ENCODE measurements at places on chromosomes 13 and 19.
A peak's percentile ranks its signal among the peaks of the same experiment; 100 is the strongest.

DNA sequence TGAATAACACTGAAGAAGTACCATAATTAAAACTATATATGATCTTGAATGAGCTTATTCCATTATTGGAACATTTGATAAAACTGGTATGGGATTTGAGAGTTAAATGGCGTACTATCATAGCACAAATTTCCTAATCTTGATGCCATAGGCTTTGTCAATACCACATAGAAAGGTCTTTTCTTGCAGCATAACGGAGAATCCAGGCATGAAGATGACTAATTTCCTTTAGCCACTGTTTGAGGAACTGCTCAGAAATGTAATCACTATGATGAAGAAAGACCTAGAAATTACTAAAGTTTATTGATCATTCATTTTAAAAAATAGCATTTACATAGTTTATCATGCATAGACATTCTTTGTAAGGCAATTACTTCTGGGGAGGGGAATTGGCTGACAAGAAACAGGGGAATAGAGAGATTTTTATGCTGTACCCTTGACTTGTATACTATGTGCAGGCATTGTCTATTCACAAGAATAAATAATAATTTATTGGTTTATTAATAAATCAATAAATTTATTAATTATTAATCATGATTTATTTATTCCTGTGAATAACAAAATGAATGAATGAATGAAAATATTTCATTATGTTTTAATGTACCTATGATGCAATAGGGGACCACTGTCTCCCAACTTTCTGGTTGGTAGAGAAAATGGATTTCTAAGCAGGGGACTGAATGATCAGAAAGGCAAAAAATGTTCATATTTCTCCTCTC, 2676.6 kb downstream of the PCDH9 start:
- no peak for DNase-seq

- no peak for DNase-seq
Measured at GRCh38 chr13:114161644-114162532, 17.2 kb upstream of the CFAP97D2 start.

- DNase-seq: no peak
Measured at GRCh38 chr13:114099191-114099590, 33.2 kb downstream of the RASA3 start.

- no peak for DNase-seq
Measured at GRCh38 chr19:19160461-19161035, 9.5 kb downstream of the MEF2B start.

- no peak for DNase-seq
Measured at GRCh38 chr13:79727086-79727485, 246.1 kb downstream of the NDFIP2 start.

DNA sequence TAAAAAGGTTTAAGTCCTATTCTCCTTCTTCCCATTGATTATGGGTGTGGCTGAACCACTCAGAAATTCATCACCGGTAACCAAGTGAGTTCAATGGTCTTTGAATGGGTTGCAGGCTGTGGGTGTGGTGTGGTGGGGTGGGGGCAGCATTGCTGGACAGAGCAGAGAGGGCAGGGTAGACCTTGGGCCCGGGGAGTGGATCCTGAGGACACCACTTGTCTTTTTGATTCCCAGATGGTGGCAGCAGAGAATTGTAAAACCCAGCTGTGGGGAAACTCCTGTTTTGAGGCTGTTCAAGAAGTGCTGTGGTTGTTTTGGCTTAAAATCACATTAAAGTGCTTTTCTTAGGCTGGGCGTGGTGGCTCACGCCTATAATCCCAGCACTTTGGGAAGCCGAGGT, 45.8 kb upstream of the RGCC start:
- no peak for DNase-seq

DNA sequence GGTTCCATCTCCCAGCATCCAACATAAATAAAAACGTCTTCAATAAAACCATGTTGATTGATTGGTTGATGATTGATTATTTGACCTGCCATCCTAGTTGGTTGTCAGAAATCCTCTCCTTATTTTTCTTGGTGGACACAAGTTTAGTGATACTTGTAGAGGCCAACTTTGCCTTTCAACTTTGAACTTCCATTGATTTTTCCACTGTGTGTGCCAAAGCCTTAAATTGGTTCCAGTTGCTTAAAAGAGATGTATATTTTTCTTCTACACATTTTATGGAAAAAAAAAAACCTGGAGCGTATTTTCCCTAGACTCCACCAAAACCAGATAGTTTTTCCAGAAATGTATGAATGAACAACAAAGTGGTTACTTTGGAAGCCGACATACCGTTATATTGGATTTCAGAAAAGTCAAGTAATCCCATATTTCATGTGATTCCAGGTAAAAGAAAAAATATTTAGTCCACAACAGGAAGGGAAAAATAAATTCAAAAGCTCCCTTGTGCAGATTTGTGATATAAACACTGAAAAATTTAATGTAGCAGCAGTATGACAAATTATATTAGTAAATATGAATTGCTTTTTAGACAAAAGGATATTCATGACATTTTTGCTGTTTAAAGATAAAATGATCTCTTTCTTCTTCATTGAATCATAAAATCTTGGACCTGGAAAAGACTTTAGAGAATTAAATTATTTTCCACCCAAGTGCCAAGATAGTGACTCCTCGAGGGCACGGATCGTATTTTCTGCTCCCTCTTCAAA, 85.2 kb downstream of the MBNL2 start:
- DNase-seq: no peak

DNA sequence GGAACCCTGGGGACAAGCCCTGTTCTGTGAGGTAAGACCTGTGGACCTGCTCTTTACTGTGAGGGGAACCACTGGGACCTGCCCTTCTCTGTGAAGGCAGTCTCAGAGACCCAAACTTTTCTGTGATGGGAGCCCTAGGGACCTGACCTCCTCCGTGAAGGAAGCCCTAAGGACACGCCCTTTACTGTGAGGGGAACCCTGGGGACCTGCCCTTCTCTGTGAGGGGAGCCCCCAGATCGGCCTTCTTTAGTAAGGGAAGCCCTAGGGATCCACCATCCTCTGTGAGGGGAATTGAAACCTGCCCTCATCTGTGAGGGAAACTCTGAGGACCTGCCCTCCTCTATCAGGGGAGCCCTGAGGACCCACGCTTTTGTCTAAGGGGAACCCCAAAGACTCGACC, 343.5 kb downstream of the UQCRFS1 start:
- no peak for DNase-seq

DNA sequence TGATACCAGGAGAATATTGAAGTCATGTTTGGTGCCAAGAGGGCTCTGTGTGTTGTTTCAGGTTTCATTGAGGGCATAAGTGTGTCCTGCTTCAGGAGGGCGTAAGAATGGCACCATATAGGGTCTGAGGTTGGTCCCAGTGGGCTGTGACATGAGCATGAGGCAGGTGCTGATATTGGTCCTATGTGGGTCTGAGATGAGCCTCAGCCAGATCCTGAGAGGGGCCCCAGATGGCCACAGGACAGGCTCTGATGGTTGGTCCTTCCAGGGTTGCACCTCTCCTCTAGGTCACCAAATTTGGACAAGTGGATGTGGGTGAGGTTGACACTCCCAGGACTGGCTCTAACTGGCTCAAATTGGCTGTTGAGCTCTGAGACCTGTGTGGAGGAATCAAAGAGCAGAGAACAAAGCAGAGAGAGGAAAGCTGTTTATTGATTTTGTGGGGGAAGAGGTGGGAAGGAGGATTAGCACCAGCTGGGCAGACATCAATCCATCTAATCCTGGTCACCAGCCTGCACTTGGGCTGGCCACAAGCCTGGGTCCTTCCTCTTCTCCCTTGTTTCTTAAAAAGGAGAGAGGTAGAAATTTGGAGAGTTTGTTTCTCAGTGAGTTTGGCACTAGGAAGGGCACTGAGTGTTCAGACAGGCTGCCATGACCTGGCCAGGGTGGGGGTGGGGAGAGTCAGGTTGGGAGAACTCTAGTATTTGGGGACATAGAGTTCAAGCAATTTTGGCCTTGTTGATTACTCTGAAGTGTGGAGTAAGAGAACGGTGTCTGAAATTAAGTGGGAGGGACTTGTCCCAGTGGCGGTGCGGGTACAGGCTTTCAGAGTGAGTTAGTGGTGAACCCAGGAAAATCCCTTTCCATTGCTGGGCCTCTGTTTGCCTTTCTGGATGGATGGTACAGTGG, 38.7 kb downstream of the CYP2B6 start:
- DNase-seq: no peak

- DNase-seq: no peak
Measured at GRCh38 chr13:66933994-66934393, 296.1 kb downstream of the PCDH9 start.

DNA sequence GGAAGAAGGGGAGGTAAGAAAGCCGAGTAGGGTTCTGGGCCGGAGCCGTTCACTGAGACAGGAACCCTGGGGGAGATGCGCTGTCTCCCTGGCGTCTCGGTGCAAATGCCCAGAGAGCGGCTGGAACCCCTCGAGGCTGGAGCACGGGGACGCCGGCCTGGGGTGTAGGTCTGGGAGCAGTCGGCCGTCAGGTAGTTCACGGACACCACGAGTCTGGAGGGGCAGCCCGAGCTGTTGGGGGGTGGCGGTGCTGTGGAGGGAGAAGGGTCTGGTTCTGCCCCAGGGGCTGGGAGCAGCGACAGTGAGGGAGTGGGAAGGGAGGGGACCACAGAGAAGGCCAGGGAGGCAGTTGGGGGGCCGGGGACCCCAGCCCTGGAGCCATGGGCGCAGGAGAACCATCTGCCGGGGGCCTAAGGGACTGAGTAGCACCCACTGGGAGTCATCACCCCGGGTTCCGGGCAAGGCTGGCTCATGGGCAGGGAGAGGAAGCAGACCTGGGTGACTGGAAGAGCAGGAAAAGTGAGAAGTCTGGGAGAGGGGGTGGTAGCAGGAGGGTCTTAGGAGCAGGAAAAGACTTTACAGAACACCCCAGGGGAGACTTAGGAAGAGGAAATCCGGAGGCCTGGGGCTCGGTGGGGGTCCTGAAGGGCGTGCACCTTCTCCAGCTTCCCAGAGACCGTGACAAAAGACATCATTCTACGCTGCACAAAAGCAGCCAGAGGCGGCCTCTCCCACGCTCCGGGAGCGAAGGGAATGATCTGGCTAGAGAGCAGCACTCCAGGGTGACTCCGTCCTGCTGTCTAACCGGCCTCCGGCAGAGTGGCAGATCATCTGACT, 173.1 kb upstream of the SOX1 start:
- no peak for DNase-seq

- no peak for DNase-seq
Measured at GRCh38 chr19:47330466-47330869, 1.5 kb upstream of the C5AR2 start.

- no peak for DNase-seq
Measured at GRCh38 chr13:112767506-112768471, 78.0 kb downstream of the ATP11A start.

- no peak for DNase-seq
Measured at GRCh38 chr13:97387485-97387839, 46.5 kb upstream of the RAP2A start.

- DNase-seq: no peak
Measured at GRCh38 chr13:109756778-109757177, 29.6 kb downstream of the IRS2 start.

DNA sequence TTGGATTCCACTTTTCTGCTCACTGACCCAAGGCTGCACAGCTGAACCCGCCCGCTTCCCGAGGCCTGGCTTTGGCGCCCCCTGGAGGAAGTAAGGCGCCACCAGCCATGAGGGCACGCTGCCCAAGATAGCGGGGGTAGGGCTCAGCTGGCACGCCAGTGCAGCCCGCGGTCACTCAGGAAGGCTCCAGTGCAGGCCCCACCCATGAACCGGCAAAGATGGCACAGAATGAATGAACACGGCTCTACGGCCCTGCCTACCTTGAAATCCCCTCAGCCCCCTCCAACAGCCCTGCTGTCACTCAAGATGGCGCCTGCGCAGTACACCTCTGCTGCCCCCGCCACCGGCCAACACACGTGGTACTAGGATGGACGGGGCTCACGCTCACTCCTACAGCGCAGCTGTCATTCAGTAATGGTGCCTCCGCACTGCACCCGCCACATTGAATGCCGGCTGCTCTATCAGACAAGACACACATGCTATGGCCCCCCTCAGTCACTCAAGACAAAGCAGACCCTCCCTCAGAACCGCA, 3.0 kb downstream of the PEG3 start:
- DNase-seq: peak; percentile 3

- DNase-seq: no peak
Measured at GRCh38 chr19:49065905-49066512, 1.4 kb upstream of the NTF4 start.

DNA sequence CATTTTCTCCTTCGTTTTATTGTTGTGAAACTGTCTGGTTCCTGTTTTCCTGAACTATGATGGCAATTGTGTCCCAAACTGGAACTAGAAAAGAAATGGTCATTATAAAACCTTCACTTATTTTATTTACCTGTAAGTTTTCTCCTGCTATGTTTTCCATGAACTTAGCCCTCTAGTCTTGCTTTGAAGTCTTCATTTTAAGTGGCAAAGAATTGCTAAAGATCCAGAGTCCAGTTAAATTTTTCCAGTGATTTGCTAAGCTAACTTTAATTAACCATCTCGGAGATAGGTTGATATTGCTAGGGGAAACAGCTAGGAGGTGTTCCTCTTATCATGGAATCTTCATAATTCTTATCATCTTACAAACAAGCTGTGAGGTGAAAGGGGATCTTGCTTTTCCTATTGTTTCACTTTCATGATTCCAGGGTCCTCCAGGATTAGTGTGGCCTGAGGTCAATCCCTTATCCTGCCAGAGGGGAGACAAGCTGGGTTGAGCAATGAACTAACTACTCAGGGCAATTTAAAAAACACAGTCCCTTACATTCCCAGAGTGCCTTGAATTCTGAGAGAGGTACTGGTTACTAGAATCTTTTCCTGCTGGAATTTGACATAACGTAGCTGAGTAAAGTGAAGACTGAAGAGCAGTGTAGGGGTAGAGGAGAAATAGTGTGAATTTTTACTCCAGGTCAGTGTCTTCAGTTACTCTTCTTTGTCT, 112.5 kb downstream of the ESD start:
- no peak for DNase-seq

DNA sequence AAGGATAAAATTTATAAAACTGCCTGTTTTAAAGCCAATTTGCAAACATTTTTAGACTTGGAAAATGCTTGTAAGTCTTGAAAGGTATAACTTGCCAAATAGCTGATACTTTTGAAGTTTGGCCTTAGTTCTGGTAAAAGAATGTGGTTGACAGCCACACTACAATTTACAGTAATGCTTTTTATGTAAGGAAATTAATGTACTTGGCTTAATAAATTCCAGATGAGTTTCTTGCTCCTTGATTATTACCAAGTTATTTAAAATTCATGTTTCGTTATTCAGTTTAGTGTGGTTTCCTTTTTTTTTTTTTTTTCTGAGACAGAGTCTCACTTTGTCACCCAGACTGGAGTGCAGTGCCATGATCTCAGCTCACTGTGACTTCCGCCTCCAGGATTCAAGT, 14.9 kb downstream of the LMO7 start:
- no peak for DNase-seq

DNA sequence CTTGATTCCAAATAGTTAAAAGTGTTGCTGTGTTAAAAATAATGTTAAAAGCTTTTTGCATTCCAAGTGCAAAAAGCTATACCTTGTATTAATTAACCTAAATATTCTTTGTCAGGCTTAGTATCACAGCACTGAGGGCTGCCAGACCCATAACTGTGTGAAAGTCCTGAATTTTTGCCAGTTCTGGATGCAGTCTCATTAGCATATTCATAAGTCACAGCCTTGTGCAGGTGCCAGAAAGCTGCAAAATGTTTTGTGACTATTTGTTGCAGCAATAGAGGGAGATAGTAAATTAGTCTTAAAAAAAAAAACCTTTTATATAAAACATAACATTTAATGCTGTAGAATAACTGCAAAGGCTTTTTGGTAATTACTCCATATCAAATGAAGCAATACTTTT, 56.6 kb downstream of the SLITRK1 start:
- DNase-seq: no peak

Data from activated naive CD8-positive, alpha-beta T cell treated with anti-CD3 and anti-CD28 coated beads for 36 hours (primary cell).